ENCODE measurements at places on chromosomes 4 and X.

- no peak for DNase-seq
Measured at GRCh38 chrX:53294024-53294648, 12.8 kb upstream of the IQSEC2 start.

- no peak for DNase-seq
Measured at GRCh38 chr4:166043801-166044200, 170.8 kb downstream of the TLL1 start.

- DNase-seq = no peak
Measured at GRCh38 chrX:70171624-70172023, 5.7 kb upstream of the DGAT2L6 start.

DNA sequence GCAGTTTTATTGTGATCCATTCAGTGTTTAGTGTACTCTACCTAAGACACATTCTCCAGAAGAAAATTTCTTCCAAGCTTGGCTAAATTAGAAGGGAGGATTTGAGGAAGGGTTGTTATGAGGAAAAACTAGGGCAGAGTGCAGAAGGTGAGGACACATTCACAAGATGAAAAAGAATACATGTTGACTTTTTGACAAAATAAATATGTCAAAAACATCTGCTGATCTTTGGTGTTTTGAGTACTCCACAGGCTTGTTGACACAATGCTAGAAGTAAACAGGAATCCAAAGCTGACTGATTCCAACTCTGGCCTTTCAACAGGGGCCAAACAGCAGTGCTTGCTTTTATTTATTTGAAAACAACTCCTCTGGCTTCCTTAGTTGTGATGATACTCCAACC is 125.8 kb upstream of the SLC7A11 start:
- DNase-seq = no peak

- no peak for DNase-seq
Measured at GRCh38 chrX:50470103-50471031, at the start of gene DGKK. Gene DGKK (minus strand): TSS chrX:50470825. CDS start chrX:50470678, 147 bp downstream.

DNA sequence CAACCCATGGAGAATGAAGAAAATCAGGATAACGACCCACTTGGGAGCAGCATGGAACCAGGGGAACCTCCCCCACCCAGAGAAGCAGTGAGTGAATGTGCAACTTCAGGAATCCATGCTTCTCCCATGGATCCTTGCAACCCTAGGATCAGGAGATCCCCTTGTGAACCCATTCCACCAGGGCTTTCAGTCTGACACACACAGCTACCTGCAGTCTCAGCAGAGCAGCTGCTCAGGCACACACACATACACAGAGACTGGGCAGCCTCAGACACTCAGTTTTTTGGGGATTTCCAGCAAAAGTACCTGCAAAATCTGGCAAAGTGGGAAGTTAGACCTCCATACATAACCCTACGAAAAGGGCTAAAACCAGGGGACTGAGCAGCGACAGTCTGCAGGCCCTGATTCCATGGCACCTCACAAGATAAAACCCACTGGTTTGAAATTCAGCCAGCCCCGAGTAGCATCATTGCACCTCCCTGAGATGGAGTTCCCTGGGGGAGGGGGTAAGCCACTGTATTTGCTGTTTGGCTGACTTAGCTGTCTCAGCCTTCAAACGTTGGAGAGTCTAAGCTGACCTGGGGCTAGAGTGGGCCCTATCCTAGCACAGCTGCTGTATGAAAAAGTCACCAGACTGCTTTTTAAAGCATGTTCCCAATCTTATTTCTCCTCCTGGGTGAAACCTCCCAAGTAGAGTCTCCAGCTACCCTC is 737.5 kb upstream of the NDST4 start:
- DNase-seq = no peak

GRCh38 chrX:116272861-116273260 is 102.3 kb downstream of the AGTR2 start:
- DNase-seq = no peak

DNA sequence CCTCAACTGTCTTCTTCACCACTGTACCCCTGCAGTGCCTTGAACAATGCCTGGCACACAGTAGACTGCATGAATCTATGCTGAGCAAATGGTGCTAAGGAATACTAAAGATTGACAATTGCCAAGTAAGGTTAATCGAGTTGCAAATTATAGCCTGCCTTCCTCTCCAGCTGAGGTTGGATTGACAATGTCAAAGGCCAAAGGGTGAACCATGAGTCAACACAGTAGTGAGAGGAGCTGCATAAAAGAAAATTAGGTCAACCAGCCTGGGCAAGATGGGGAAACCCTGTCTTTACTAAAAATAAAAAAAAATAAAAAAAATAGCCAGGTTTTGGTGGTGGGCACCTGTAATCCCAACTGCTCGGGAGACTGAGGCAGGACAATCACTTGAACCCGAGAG is 97.1 kb upstream of the BMPR1B start:
- no peak for DNase-seq

DNA sequence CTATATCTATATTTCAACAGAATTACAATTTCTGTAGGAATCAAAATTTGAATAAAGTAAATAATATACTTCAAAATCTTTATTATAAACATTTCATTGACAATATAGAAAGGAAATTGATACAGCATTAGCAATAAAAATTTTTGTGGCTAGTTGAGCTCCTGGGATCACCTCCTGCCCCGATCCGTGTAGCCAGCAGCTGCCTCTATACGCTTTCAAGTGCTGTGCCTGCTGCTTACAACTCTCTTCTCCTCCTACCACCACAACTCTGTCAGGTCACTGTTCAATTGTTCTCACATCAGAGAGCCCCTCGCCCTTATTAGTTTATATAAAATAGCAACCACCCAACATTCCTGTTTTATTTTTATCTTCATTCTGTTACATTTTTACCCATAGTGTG is 27.6 kb downstream of the INPP4B start:
- no peak for DNase-seq

- DNase-seq = no peak
Measured at GRCh38 chr4:150722908-150723362, 141.0 kb downstream of the MAB21L2 start.

- DNase-seq = no peak
Measured at GRCh38 chrX:79036157-79036880, 91.1 kb downstream of the P2RY10 start.

- DNase-seq = no peak
Measured at GRCh38 chrX:101906136-101906796, 25.6 kb downstream of the ZMAT1 start.

Measured in KG1 (cell line).